ENCODE measurements at places on chromosomes 2 and 18.

- DNase-seq, result no peak
Measured at GRCh38 chr2:60527762-60528161, 25.7 kb downstream of the BCL11A start.

- peak; percentile 53 for DNase-seq
Measured at GRCh38 chr2:33372940-33373553, 103.4 kb upstream of the RASGRP3 start.

DNA sequence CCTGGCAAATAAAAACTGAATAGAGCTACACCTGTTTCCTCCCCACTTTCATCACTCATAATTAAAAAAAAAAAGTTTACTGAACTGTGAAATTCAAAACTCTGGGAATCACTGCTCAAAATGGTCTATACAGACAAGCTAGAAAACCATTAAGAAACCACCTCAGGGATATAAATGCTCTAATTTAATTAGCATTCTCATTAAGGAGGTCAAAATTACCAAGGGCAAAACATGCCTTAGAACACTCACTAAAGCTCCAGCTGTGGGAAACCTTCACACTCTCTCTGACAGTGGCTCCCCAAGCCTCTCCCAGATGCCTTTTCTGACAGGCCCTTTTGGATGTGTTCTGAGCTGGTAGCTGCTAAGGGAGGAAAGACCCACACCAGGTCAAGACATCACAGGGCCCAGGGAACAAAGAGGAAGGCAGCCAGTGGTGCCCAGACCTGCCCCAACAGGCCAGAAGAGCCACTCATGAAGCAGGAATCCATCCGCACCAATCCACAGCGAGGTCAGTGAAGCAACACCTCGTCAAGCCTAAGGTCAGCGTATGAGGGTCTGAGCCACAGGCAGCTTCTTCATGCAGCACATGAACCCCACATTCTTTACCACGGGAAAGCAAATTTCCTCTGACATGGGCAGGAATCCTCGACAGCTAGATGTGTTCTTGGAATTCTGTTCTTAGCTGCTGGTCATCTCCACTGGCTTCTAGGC lies 35.6 kb downstream of the XDH start:
- no peak for DNase-seq

- no peak for DNase-seq
Measured at GRCh38 chr2:141605163-141605562, 525.7 kb downstream of the LRP1B start.
